ENCODE measurements at places on chromosomes 6 and 20.

GRCh38 chr6:108115598-108116058 lies 41.1 kb upstream of the OSTM1 start:
- peak; percentile 13 for DNase-seq

DNA sequence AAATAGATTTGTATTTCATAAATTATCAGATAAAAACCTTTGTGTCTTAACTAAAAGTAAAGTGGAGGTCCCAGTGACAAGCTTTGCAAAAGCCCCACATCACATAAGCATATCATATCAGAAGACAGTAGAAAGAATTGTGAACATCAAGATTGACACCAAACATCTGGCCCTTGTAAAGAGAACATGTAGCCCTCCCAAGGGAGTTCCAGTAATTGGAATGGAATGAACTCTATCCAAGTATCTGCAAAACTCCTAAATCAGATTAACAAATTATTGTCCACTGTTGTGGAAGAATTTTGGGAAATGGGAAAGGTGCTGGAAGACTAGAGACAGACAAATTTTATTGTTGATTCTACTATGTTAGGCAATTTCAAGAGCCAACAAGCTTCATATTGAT lies 268.8 kb downstream of the KCNQ5 start:
- DNase-seq, result no peak

- DNase-seq, result no peak
These were observed 27.4 kb downstream of the TRAM2 start for GRCh38 chr6:52549428-52549827.

GRCh38 chr6:6930223-6930880 lies 177.4 kb upstream of the RREB1 start:
- DNase-seq, result no peak

DNA sequence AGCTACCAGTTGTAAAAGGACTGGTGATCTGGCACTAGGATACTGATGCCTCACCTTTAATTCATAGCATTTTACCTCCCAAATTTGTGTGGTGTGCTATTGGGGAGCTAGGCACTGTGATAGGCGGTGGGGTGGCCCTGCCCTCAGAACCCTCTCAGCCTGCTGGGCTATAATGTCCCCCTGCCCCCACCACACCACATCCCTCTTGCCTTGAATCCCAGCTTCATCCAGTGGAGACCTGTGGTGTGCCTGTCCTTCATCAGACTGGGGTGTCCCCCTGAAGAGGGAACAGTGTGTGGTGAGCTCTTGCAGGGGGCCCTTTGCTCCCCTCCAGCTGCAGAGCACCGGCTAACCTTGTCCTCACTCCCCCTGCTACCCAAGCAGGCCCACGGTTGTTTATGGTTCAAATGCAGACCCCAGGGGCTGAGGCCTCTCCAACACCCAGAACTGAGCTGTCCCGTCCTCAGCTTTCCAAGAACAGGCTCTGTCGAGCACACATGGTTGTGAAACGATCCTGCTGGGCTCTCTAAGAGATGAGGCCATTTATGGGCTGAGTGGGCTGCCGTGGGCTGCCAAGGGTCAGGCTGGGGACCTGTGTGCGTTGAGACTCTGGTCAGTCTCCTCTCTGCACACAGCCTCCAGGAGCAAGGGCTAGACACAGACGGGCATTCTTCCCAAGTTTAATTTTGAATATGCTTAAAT lies 26.9 kb upstream of the VEGFA start:
- DNase-seq, result no peak

- DNase-seq, result no peak
These were observed 73.5 kb upstream of the DTNBP1 start for GRCh38 chr6:15736297-15736696.

Data from stimulated activated naive B cell treated with anti-CD40 and anti-IgM and Interleukin-4, amounts not matched to agents 10 μg/mL and 1 μg/mL and 100 μg/mL, for 72 hours (primary cell).